Fibroblast of skin of right quadriceps (primary cell): ENCODE measurements at places on chromosomes 12 and 14.

GRCh38 chr12:93109551-93110203 lies 180.6 kb upstream of the EEA1 start:
- DNase-seq: peak; percentile 58

GRCh38 chr12:63869656-63870055 lies 25.2 kb downstream of the SRGAP1 start:
- DNase-seq: no peak

DNA sequence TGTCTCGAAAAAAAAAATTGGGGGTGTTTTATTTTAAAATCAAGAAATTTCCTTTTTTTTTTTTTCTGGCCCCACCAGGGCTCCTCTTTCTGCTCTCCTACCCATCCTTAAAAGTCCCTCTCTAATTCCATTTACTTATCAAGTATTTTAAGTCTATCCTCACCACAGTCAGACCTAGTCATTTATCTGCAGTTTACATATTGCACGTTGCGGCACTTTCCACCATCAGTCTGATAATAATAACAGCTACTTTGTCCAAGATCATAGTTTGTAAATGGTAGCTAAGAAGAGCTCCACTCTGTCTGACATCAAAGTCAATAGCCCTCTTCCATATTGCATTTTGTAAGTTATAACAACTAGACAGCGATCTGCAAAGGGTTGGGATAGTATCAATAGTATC lies 23.6 kb upstream of the CAND1 start:
- no peak for DNase-seq

DNA sequence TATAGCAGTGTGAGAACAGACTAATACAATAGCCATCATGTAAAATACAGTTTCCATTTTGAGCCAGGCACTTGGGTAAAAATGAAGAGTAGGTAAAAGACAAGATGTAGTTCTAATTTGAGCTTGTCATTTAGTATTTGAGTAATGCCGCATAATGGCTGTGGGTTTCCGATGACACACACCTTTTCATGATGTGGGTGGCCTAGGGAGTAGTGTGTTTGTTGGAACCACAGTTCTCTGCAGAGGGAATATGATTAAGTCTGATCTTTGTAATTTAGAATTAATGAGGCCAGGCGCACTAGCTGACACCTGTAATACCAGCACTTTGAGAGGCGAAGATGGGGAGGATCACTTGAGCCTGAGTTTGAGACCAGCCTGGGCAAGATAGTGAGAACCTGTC lies 61.8 kb downstream of the RCOR1 start:
- DNase-seq: no peak

DNA sequence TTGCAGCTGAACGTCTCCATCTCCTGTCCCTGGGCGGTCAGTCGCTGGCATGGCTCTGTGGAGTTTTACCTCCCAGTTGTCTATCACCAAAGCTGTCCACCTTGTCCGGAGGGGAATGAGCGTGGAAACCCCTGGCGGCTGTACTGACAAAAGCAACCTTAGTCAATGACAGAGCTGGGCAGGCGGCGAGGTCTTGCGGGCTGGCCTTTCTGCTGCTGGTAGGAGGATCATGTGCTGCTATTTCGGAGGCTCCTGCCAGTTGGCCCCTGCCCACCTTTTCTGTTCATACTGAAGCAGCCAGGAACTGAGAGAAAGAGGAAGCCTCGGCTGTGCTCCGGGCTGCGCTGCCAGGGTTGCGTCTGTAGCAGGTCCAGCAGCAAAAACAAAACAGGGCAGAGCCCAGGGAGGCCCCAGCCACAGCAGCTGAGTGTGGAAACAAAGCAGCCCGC lies 57.7 kb downstream of the HMGA2 start:
- peak; percentile 32 for DNase-seq

DNA sequence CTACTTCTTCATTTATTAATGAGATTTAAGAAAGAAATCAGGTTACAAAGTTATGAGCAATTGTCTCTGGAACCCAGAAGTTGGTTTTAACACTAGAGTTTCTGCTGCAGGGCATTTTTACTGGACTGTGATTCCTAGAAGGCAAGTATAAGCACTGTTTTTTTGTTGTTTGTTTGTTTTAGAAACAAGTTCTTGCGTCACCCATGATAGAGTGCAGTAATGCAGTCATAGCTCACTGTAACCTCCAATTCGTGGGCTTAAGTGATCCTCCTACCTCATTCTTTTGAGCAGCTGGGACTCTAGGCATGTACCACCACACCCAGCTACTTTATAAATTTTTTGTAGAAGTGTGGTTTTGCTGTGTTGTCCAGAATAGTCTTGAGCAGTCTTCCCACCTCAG lies 25.6 kb downstream of the RAP1B start:
- DNase-seq: peak; percentile 46

- DNase-seq: no peak
Measured at GRCh38 chr12:105085501-105085900, 1.2 kb upstream of the ALDH1L2 start.

DNA sequence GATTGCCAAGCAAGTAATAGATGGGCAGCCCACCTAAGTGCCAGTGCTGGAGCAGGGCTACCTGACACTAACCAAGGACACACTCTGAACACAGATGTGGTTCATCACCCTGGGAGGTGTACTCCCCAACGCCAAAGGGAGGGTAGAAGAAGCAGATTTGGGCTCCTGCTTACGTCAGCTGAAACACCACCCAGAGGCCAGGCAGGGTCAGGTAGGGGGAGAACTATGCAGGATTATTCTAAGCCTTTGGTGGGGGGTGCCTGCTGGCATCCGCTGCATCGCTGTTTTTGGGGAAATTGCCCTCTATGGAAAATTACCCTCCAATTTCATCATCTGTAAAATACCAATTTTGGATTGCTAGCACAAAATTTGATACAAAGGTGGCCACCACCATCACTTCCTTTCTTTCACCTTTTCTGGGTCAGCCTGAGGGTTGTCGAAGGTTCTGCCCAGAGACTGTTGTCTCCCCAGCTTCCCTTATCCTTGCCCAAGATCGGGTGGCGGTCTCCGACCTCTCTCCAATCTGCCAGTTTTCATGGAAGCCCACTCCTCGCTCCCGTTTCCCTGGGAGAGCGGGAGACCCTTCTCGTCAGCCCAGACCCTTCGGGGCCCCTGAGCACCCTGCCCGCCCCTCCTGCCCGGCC lies 535 bp downstream of the BIN2 start:
- DNase-seq: no peak
